ENCODE measurements at places on chromosomes 7 and 10. TPM values are rescaled to one million over a fixed set of nuclear protein-coding genes. Genes with fewer than 3 reads are reported as not detected.

GRCh38 chr7:14691034-14691433 lies 211.5 kb downstream of the DGKB start:
- H3K4me1 ChIP-seq, result no peaks in the 10 kb centered on the region
- DNase-seq, result no peak
- H3K4me3 ChIP-seq, result no peak overlapping the region
- H3K27me3 ChIP-seq, result no peaks in the 10 kb centered on the region
- H3K27ac ChIP-seq, result no peak overlapping the region

DNA sequence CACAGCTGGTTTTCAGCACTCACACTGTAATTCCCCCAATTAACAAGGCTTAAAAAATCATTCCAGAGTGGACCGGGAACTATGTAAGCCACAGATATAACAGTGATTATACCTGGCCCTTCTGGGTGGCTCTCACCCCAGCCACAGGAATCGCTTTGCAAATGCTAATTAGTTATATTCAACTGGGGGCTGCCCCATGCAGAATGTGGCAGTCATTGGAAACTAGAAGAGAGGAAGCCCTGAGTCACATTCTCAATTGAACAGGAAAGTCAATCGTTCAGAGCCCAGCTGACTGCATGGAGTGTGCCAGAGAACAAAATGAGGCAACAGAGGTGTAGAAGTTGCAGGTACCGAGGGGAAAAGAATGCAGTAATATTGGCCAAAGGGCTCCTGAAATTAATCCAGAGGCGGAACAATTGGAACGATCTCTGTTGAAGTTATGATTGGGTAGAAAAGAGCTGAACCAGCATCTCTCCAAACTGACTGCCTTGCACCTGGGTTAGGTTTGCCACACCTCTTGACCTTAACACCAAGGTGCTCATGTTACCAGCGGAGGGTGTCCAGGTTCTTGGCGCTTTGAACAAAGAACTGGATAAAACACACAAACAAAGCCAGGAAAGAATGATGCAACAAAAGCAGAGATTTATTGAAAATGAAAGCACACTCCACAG lies 909.7 kb upstream of the AUTS2 start:
- DNase-seq, result no peak
- no peak overlapping the region for H3K4me3 ChIP-seq
- no peak overlapping the region for H3K27ac ChIP-seq
- H3K36me3 ChIP-seq, result no peaks in the 10 kb centered on the region
- no peaks in the 10 kb centered on the region for H3K4me1 ChIP-seq
- H3K27me3 ChIP-seq, result no peaks in the 10 kb centered on the region

GRCh38 chr7:45653209-45653907 lies 79.2 kb downstream of the ADCY1 start:
- no peaks in the 10 kb centered on the region for H3K27me3 ChIP-seq
- H3K4me3 ChIP-seq, result no peak overlapping the region
- H3K27ac ChIP-seq, result no peak overlapping the region
- H3K4me1 ChIP-seq, result no peaks in the 10 kb centered on the region
- H3K36me3 ChIP-seq, result no peaks in the 10 kb centered on the region

DNA sequence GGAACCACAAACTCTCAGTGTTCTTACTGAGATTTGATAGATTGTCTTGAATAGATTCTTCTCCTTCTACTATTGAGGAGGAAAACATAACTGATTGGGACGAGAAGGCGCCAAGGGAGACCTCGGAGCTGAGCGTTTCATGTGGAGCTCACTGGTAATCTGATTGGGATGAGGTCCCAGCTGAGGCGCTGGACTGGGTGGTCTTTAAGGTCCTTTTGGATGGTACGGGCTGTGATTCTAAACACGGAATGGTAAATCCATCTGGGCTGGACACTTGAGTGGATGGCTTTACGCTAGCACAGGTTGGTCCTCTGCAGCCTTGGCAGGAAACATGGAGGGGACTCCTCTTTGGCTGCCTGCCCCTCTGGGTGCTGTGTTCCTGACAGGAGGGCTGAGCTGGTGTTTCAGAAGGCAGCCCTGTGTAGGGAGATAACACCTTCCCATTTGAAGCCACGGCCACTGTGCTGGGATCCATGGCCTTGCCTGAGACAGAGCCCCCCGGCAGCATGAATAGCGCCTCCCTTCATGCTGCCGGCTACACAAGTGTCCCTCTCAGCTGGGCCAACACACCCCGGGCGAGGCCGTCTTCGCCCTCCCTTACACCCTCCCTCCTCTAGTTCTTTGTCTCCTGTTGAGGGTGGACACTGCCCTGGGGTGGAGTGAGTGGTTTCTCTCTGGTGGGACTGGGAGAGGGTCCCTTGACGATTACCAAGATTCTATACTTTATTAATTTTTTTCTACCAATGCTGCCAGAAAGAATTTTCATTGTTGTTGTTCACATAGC lies 203.2 kb upstream of the SHH start:
- no peaks in the 10 kb centered on the region for H3K4me1 ChIP-seq
- H3K27ac ChIP-seq, result no peak overlapping the region
- no peaks in the 10 kb centered on the region for H3K27me3 ChIP-seq
- no peak for DNase-seq

The LIPM gene
- not detected for total RNA-seq

The SPDYE11 gene
- not detected for total RNA-seq

DNA sequence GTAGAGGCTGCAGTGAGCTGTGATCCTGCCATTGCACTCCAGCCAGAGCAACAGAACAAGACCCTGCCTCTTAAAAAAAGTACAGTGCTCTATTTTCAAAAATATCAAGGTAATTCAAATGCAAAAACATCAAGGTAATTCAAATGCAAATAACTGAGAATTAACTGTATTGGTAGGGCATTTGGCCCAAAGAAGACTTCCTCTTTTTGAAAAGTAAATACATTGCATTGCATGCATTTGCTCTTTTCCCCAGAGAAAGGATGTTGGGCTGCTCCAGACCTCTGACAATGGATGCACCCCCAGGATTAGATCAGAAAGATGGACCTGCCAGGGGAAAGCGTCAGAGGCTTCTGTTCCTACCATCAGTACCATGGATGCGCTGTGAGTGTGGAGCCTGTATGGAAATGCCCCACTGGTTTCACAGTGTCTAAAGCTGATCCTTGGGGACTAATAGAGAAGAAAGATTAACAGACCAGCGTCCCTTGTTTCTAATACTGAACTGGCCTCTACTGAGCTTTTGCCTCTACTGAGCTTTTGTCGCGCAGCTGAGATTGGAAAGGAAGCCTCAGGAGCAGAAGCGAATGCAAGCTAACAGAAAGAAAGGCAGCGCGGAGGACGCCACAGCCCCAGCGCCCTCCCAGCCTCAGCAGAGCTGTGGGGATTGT lies 93.5 kb upstream of the LYZL2 start:
- H3K4me3 ChIP-seq, result no peak overlapping the region
- no peak overlapping the region for H3K27ac ChIP-seq
- no peaks in the 10 kb centered on the region for H3K4me1 ChIP-seq
- H3K27me3 ChIP-seq, result no peaks in the 10 kb centered on the region
- DNase-seq, result no peak

DNA sequence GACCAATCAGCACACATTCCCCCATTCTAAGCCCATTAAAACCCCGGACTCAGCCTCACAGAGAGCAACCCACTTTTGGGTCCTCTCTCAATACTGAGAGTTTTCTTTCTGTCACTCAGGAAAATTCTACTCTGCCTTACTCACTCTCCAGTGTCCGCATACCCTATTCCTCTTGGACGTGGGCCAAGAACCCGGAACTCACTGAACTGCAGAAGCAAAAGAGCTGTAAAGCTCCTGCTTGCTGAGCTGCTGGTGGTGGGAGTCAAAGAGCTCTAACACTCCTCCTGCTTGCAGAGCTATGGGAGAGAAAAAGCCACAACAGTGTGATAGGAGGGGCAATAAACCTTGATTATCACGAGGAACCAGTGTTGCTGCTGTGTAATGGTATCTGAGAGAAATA lies 386.9 kb downstream of the POM121L12 start:
- no peak for DNase-seq
- H3K4me1 ChIP-seq, result no peaks in the 10 kb centered on the region
- H3K36me3 ChIP-seq, result no peaks in the 10 kb centered on the region
- H3K27ac ChIP-seq, result no peak overlapping the region
- H3K4me3 ChIP-seq, result no peak overlapping the region

DNA sequence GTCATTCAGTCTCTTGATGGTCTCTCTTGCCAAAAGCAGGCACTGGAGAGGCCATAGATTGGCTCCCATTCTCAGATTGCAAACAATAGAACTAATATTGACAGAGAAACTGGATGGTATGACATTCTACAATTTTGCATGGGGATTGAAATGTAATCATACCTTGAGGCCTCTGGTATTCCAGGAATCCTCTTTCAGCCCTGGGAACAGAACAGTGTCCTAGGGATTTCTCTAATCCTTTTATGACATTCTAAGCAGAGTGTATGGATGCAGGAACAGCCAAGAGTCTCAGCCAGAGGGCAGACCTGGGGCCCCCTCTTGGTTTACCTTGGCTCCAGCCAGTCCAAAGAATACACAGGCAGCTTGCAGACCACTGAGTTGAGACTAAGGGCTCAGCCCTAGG lies 206.4 kb downstream of the KCNMA1 start:
- H3K4me3 ChIP-seq, result no peak overlapping the region
- DNase-seq, result no peak
- no peaks in the 10 kb centered on the region for H3K36me3 ChIP-seq
- no peaks in the 10 kb centered on the region for H3K27me3 ChIP-seq
- H3K4me1 ChIP-seq, result peaks cover 11% of the 10 kb centered on the region

The SLC29A4 gene
- 1.4 TPM for total RNA-seq

DNA sequence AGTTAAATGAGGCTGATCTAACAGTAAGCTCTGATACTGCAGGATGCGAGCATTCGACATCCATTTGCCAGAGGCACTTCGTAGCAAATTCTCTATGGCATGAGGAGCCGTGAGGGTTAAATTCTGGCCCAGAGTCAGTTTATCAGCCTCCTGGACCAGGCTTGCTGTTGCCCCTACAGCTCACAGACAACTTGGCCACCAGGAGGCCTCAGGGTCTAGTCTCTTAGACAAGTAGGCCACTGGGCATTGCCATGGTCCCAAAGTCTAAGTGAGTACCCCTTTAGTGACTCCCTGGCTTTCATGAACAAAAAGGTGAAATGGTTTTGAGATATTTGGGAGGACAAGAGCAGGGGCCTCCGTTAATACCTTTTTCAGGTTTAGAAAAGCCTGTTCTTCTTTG lies 178.0 kb upstream of the MBL2 start:
- no peaks in the 10 kb centered on the region for H3K4me1 ChIP-seq
- H3K27ac ChIP-seq, result no peak overlapping the region
- no peaks in the 10 kb centered on the region for H3K36me3 ChIP-seq
- DNase-seq, result no peak
- no peaks in the 10 kb centered on the region for H3K27me3 ChIP-seq

DNA sequence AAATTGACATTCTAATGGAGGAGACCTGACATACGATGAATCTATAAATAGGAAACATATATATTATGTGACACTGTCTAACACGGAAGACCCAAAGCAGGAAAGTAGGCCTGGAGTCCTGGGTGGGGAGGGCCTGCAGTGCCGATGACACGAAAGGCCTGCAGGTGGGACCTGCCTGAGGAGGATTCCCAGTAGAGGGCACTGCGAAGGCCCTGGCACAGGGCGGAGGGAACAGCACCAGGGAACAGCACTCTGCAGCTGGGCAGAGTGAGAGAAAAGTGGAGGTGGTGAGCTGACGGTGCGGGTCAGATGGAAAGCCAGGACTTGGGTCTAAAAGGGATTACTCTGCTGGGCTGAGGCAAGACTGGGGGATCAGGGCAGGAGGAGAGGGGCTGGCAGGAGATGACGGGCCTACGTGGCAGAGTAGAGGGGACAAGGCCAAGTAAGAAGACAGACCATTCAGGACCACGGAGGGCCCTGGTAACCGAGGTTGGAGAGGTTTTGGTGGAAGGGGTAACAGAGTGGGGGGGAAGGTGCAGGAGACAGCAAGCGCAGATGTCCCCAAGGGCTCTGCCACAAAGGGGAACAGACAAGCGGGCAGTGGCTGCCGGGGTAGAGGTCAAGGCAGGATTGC lies 8.1 kb downstream of the ZNF746 start:
- DNase-seq, result no peak
- peaks cover 2% of the 10 kb centered on the region for H3K4me1 ChIP-seq
- no peak overlapping the region for H3K4me3 ChIP-seq
- no peaks in the 10 kb centered on the region for H3K27me3 ChIP-seq

The SPOCK2 gene
- 2.8 TPM for total RNA-seq

- DNase-seq, result no peak
- no peak overlapping the region for H3K4me3 ChIP-seq
- H3K4me1 ChIP-seq, result no peaks in the 10 kb centered on the region
These were observed 961.8 kb upstream of the LRRN3 start for GRCh38 chr7:110129159-110129558.

DNA sequence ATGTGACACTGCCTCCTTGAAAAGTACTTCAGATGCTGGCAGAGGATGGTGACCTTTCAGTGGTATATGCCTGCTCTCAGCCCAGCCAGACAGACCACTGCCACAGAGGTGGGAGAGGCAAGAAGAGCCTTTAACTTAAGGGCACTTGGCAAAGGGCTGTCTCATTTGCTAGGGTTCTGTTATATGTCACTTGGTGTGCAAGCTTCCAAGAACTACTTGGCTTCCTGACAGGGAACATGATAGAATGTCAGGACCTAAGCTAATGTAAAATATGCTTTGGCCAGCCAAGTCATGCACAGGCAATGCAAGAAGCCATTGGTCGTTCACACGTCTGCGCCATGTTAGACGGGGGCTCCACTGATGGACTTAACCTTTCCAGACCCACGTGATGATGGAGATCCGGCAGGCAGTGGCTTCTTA lies 54.7 kb downstream of the RBM20 start:
- no peaks in the 10 kb centered on the region for H3K36me3 ChIP-seq
- peak; percentile 32 for DNase-seq
- peaks cover 75% of the 10 kb centered on the region for H3K4me1 ChIP-seq

- DNase-seq, result no peak
- no peak overlapping the region for H3K27ac ChIP-seq
- H3K27me3 ChIP-seq, result no peaks in the 10 kb centered on the region
- no peak overlapping the region for H3K4me3 ChIP-seq
These were observed 179.7 kb downstream of the PTPN20 start for GRCh38 chr10:47090903-47091302.

GRCh38 chr10:69504576-69505250 lies 53.4 kb downstream of the TSPAN15 start:
- no peaks in the 10 kb centered on the region for H3K27me3 ChIP-seq
- H3K36me3 ChIP-seq, result peaks cover 15% of the 10 kb centered on the region
- DNase-seq, result no peak
- peaks cover 53% of the 10 kb centered on the region for H3K4me1 ChIP-seq
- H3K27ac ChIP-seq, result no peak overlapping the region

DNA sequence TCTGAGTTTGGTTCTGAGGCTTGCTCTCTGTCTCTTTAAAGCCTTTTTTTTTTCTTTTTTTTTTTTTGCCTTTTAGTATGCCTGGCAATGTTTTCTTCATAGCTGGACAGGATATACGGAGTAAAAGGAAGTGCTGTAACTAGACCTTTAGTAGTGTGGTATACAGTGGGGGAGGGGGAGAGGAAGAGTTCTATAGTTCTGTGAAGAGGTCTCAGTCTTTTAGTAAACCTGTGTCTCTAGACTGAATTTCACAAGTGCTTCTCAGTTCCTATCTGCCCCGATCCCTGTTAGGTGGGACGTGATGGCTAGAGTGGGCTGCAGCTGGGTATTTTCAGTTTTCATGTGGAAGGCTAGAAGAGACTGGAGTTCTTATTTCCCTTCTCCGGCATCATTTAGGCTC lies 3.1 kb upstream of the ABCC2 start:
- no peak for DNase-seq
- H3K36me3 ChIP-seq, result no peaks in the 10 kb centered on the region
- H3K4me1 ChIP-seq, result peaks cover 17% of the 10 kb centered on the region
- peak overlapping the region; percentile 75 for H3K27ac ChIP-seq
- H3K27me3 ChIP-seq, result no peaks in the 10 kb centered on the region
- H3K4me3 ChIP-seq, result peak overlapping the region; percentile 29

GRCh38 chr10:68342909-68343516 lies 10.3 kb upstream of the PBLD start:
- peaks cover 11% of the 10 kb centered on the region for H3K4me1 ChIP-seq
- H3K27me3 ChIP-seq, result no peaks in the 10 kb centered on the region
- H3K4me3 ChIP-seq, result no peak overlapping the region
- H3K27ac ChIP-seq, result no peak overlapping the region
- peaks cover 89% of the 10 kb centered on the region for H3K36me3 ChIP-seq

The CEP55 gene
- not detected for total RNA-seq

The WEE2 gene
- total RNA-seq, result not detected

The GHRHR gene
- not detected for total RNA-seq

The WNT8B gene
- not detected for total RNA-seq

Data from psoas muscle (tissue), 8 donors.